Fibroblast of the aortic adventitia (primary cell): ENCODE measurements at places on chromosomes 16 and 17. TPM values are rescaled to one million over a fixed set of nuclear protein-coding genes. Genes with fewer than 3 reads are reported as not detected.

RHBDL3 gene
- total RNA-seq: 0.09 TPM in 1 of 2 replicates, not detected in the other

TMEM238L gene
- not detected in 2 replicates for total RNA-seq

KRTAP17-1 gene
- not detected in 2 replicates for total RNA-seq

NPIPA3 gene
- total RNA-seq: 0.54 TPM in 1 of 2 replicates, not detected in the other

ASGR2 gene
- not detected in 2 replicates for total RNA-seq
